ENCODE measurements at places on chromosomes 3 and 15.

- no peak for DNase-seq
Observed at GRCh38 chr3:173402656-173403055, 5.1 kb downstream of the NLGN1 start.

- DNase-seq: no peak
Observed at GRCh38 chr3:157240408-157240807, 80.5 kb upstream of the CCNL1 start.

- peak; percentile 56 for DNase-seq
Observed at GRCh38 chr15:32936283-32936918, 218.6 kb downstream of the GREM1 start.

- DNase-seq: no peak
Observed at GRCh38 chr3:63764511-63764910, 54.6 kb upstream of the C3orf49 start.

DNA sequence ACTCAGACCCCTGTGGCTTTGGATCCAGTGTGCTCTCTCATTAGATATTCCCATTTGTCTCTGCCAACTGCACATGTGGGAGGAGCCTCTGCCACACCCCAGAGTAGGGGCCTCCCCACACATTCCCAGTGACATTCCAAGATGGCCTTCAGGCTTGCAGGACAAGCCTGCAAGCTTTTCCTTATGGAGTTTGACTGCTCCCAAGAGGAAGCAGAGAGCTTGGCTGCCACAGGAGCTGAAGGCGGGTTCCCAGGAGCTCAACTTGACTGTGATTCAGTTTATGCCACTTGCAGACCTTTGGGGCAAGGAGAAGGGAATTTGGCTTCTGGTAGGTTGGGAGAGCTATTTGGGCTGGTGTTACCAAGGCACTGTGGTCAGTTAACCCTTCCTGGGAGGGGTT, 22.5 kb upstream of the EPHB1 start:
- DNase-seq: no peak

GRCh38 chr15:71183063-71183462, 67.8 kb downstream of the THSD4 start:
- DNase-seq: no peak

DNA sequence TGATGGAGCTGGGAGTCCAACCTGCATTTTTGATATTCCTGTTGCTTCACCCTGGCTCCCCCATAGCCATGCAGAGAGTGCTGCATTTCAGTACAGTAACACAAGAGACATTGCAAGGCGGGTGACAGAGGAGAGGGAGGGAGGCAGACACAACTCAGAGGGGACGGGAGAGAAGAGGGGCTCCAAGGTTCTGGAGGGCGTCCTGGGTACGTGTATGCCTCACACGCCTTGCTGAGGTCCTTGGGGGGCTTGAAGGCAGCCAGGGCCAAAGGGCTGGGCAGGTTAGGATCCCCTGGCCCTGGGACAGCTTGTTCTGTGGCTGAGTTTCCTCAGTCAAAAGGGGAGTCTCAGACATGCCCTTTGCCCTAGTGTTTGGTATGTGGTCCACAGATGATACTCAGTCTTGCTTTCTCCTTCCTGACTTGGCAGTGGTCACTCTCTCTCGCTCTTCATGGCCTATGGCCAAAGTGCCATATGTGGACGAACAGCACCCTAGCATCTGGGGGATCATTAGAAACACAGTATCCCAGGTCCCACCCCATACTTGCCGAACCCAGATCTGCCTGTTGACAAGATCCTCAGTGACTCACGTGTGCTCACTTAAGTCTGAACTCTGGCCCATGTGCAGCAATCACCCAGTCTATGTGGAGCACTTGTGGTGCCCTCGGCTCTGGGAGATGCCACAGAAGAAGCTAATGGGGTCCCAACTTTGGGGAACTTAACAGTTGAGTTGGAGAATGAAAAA, 52.9 kb downstream of the FGD5 start:
- DNase-seq: no peak

DNA sequence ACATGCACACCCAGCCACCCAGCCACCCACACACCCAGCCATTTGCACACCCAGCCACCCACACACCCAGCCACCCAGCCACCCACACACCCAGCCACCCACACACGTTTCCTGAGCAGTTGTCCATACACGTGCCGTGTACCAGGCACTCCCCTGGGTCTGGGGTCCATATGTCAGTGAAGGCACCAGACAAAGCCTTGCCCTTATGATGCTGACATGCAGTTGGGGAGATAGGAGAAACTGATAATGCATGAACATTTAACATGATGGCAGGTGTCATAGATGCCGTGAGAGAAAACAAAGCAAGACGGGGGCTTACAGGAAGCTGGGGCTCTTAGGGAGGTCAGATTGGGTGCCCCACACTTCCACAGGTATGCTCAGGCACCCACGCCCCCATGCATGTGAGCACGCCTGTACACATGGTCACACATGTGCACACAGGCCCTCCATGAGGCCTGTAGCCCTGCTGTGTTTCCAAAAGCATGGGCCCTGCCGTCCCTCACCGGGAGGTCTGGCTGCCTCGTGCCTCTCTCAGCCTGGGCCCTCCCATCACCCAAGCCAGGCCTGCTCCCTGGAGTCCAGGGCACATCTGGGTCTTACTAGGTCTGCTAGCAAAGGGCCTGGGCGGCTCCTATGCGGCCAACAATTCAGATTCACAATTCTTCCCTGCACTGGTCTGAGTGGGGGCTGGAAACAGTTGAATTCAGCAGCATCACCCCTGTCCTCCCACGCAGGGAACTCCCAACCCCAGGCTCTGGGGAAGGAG, 3.6 kb upstream of the DNAJB8 start:
- DNase-seq: no peak

- DNase-seq: no peak
Observed at GRCh38 chr15:89326316-89326715, 8.3 kb downstream of the POLG start.

DNA sequence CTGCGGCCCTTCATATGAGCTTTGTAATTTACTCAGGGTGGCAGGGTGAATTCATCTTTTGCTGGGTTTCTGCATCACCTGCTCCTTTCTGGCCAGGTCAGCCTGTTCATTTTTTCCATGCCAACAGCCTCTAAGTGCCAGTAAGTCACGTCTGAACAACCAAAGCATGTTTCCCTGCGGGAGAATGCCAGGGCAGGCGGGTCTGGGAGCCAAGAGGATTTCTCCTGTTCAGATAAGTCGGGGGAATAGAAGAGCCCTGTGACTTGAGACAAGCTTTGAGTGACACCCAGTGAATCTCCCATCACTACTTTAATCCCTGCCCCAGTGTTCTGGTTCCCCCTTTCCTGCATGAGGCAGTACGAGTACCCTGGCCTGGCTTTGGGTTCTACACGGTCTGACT, 153.1 kb downstream of the PGPEP1L start:
- no peak for DNase-seq

GRCh38 chr15:60283936-60284335, 113.8 kb downstream of the ANXA2 start:
- no peak for DNase-seq

DNA sequence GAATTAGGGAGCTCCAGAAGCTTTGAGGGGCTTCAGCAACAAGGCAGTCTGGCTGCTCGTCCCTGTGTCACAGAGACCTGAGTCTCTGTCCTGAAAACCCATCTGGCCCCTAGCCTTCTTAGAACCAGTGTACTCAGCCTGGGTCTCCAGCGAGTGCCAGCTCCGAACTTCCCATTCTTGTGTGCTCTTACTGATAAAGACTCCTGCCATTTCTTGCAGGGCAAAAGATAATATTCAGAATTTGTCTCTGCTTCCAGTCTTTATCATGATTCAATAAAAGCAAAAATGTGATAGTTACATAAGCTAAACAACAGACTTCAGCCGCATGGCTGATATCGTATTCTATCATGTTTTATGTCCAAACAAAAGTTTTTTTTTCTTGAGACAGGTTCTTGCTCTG, 36.0 kb upstream of the BCL2A1 start:
- DNase-seq: no peak

GRCh38 chr3:8652324-8652987, 7.9 kb upstream of the SSUH2 start:
- no peak for DNase-seq

DNA sequence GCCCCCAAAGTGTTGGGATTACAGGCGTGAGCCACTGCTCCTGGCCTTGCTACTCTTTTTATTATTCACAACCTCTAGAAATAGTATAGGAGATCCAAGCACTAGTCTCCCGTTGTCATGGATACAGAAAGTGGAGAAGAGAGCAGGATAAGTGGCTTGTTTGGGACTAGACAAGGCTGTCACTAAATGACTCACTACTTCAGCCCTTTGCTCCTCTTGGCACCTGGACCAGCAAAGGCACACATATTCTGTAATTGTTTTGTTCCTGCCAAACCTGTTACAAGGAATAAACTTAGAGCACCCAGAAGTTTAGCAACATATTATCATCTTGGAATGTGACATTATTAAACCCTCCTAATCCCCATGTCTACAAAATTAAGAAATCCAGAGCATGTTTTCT, 427.2 kb upstream of the THBS1 start:
- DNase-seq: no peak

GRCh38 chr3:5201536-5201935, 14.0 kb downstream of the EDEM1 start:
- DNase-seq: no peak

DNA sequence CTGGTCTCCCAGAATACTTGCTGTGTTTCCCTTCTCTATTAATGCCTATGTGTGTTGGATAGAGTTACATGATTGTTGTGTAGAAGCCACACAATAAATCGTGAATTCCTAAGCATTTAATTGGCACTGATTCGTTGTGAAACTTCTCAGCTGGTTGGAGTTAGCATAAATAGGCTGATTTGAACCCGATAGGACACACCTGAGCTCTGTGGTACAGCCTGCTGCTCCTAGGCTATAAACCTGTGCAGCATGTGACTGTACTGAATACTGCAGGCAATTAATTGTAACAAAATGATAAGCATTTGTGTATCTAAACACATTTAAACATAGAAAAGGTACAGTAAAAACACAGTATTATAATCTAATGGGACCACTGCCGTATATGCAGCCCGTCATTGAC, 4.9 kb downstream of the ACAD11 start:
- DNase-seq: no peak

DNA sequence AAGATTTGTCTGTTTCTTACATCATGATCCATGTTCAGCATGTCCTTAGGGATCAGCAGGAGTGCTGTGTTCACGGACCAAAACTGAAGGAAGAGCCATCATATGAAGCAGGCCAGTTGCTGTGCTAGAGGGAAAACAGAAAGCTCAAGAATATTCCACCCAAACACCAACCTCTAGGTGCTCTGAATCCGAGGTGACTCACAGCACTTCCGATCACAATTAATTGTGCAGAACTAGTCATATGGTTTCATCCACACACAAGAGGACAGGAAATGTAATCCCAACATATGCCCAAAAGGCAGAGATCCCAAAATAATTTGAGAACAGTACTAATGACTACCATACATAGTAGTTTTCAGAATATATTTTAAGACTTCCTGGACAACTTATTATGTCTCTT, 257.9 kb upstream of the KCNH8 start:
- no peak for DNase-seq

DNA sequence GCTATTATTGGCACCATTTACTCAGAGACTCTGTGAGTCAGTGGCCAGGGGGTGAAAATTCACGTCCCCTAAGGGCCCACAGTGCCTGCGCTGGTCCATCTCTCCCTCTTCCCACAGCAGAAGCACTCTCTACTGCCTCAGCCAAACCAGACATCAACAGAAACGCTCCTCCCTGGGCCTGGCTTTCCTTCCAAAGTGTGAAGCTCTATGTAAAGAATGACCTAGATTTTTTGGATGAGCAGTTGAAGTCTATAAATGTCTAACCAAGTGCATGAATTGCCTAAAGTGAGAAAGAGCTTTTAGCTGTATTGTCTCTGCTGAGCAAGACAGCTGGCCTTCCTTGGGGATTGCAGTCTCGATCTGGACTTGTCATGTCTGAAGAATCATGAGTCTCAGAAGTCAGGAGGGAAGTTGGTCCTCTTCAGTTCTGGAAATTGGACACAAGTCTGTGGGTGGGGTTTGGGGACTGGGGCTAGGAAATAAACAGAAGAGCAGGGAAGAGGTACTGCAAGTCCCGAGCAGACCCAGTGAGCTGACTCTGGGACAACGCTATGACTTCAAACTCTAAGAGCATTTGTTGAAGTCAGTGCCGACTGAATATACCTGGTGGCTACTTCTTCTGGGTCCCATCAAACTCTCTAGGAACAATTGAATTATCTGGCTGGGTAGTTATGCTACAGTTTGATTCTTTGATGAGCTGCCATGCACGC, 29.0 kb downstream of the RASGRP1 start:
- no peak for DNase-seq

GRCh38 chr3:160098926-160099626, 110.4 kb downstream of the IL12A start:
- DNase-seq: no peak

GRCh38 chr3:23240171-23240785, 37.2 kb downstream of the UBE2E2 start:
- no peak for DNase-seq

DNA sequence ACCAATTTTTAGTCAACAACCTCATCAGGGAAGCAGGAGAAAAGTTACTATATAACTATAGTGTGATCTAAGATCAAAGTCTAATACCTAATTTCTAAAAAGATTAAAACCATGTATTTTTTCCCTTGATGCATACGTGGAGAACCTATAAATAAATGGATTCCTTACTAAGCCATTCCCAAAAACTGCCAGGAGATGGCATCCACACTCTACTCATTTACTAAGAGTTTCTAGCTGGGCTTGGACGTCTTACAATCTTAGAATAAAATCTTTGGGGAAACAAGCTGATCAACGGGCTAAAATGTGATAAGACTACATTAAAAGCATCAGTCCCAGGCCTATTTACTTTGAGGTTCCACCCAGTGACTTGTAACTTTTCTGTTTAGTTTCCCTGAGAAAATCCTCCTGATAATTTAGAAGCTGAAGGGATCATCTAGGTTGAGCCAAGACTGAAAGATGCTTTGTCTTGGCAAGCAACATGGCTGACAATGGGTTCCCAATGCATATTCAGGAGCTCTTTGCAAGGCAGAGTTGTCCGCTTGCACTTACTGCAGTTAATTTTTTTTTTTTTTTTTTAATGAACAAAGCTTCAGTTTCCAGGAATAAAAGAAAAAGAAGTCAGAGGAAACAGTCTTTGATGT, 85.5 kb upstream of the FGF12 start:
- peak; percentile 77 for DNase-seq

DNA sequence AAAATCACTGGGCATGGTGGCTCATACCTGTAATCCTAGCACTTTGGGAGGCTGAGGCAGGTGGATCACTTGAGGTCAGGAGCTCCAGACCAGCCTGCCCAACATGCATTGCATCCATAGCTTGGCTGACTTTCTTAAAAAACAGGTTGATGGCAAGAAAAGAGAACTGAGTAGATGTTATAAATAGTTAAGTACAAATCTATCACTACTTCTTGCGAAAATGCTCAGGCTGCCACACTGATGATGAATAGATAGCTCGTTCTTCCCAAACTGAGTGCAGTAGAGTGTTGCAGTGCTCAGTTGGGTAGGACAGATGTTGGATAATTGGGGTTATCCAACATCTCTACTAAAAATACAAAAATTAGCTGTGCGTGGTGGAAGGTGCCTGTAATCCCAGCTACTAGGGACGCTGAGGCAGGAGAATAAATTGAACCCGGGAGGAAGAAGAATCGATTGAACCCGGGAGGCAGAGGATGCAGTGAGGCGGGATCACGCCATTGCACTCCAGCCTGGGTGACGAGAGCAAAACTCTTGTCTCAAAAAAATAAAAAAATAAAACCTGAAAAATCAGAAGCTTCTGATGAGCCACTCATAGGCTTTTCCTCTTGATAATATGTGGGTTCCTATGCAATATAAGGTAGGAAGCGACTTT, 1.2 kb downstream of the BTLA start:
- DNase-seq: no peak

GRCh38 chr3:189630767-189631372, 319 bp upstream of the TP63 start:
- peak; percentile 22 for DNase-seq

Measured in astrocyte of the spinal cord (primary cell).